K562 (cell line): ENCODE measurements at places on chromosomes 5 and 9.

DNA sequence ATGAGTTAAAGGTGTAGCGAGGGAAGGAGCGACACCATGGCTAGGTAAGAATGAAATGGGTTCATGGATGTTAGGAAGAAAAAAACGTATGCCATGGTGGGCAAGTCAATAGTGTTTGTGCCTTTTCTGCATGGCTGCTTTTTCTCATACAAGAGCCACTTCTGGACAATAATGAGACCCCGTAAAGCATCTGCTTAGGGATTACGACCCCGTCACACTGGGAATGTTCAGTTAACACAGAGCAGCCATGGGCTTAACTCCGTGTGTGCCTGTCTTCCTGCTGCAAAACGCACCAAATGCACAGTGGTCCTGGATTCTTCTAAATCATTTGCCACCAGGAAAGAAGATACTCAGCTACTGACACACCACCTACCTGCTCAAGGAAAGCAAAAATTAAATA lies 81.8 kb downstream of the NFIB start:
- no peak for DNase-seq

DNA sequence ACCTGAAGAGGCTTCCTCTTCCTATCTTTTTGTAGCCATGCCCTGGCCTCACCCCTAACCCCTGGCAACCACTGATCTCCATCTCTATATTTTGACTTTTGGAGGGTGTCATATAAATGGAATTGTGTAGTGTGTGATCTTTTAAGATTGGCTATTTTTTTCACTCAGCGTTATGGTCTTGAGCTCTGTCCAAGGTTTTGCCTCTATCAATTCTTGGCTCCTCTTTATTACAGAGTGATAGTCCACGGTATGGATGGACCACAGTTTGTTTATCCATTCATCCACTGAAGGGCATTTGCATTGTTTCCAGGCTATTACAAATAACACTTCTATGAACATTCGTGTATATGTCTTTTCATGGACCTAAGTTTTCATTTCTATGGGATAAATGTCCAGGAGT lies 209.8 kb upstream of the IER5L start:
- no peak for DNase-seq

DNA sequence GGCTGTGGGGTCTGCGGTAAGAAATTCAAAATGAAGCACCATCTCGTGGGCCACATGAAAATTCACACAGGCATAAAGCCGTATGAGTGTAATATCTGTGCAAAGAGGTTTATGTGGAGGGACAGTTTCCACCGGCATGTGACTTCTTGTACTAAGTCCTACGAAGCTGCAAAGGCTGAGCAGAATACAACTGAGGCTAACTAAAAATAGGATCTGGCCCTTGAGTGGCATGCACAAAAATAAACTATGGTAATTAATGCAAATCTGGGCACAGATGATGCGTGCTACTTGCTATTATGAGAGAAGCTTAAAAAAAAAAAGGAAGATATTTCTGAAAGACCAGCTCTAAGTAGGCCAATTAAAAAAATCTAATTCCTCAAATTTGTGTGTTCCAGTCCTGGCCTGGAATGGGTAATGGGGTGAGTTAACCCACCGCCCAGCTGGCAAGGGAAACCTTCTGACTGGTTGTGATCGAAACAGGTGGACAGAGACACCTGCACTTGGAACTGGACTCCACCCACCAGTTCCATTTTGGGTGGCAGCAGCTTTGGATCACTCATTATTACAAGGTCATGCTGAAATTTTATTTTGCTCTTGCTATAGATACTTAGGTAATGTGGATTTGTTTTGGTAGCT lies 26.6 kb upstream of the ZBTB34 start:
- DNase-seq: no peak

GRCh38 chr5:146059460-146060220 lies 45.7 kb downstream of the PLAC8L1 start:
- DNase-seq: peak; percentile 23
